ENCODE measurements at places on chromosomes 6 and 20. TPM values are rescaled to one million over a fixed set of nuclear protein-coding genes. Genes with fewer than 3 reads are reported as not detected.

- no peak overlapping the region for H3K4me3 ChIP-seq
- DNase-seq, result no peak
- H3K27ac ChIP-seq, result no peak overlapping the region
- H3K27me3 ChIP-seq, result no peaks in the 10 kb centered on the region
- H3K4me1 ChIP-seq, result no peaks in the 10 kb centered on the region
Observed at GRCh38 chr6:149190224-149190831, 127.2 kb upstream of the TAB2 start.

DNA sequence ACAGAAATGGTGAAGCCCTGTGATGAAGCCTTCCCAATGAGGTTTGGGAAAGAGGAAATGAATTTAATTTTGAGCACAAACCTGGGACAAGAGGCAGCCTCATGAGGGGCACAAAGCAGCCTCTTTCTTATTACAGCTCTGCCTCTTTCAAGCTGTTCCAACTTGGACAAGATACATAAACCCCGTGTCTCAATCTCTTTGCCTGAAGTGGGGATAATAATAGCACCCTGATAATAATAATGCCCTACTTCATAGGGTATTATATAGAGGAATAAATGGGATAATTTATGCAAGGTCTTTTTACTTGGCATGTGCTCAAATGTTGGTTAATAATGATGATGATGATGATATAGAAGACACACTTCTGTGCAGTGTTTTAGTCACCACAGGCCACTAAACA lies 91.1 kb upstream of the PLN start:
- H3K27ac ChIP-seq, result peak overlapping the region; percentile 34
- H3K27me3 ChIP-seq, result no peaks in the 10 kb centered on the region
- H3K4me1 ChIP-seq, result no peaks in the 10 kb centered on the region

DNA sequence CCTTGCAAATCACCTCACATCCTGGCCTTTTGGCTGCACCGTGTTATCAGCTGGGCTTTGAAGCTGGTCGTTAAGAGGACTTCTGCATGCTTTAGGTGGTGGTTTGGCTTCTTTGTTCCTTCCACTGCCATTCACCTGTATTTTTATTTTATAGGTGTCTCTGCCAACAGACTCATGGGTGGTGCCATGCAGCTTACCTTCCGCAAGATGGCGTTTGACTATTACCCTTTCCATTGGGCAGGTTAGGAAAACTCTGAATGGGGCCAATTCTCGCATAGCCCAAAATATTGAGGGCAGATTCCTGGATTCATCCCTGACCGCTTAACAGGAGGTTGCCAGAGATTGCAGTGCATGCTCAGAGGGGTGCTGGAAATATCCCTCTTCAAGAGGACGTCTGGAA lies 32.4 kb downstream of the TAF11 start:
- H3K27me3 ChIP-seq, result no peaks in the 10 kb centered on the region
- no peak overlapping the region for H3K27ac ChIP-seq
- peaks cover 65% of the 10 kb centered on the region for H3K36me3 ChIP-seq
- H3K4me3 ChIP-seq, result no peak overlapping the region
- DNase-seq, result no peak

Gene ZBP1
- total RNA-seq, result not detected

GRCh38 chr20:60210779-60211617 lies 252.8 kb downstream of the CDH26 start:
- H3K27ac ChIP-seq, result no peak overlapping the region
- H3K36me3 ChIP-seq, result no peaks in the 10 kb centered on the region
- H3K4me3 ChIP-seq, result no peak overlapping the region
- DNase-seq, result peak; percentile 67
- no peaks in the 10 kb centered on the region for H3K27me3 ChIP-seq

Gene TPX2
- total RNA-seq, result 0.20 TPM

Gene PXDC1
- 43.5 TPM for total RNA-seq

Gene POM121L2
- total RNA-seq, result not detected

Gene THBD
- 37.0 TPM for total RNA-seq

Gene LHFPL5
- total RNA-seq, result not detected

DNA sequence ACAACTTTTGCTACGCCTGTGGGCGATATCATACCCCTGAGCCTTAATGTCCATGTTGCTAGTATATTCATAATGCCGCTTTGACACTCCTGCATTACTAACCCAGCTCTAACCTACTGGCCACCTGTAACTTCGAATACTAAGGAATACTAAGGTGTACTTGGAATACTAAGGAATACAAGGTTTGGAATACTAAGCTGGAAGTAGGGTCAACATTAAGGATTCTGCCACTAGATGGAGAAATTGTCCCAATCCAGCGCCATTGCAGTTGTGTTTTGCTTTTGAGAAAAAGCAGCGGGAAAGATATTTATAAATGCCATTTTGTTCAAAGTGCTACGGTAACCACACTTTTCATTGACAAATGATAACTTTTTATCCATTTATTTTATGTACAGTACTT lies 10.7 kb downstream of the TBXT start:
- H3K4me1 ChIP-seq, result no peaks in the 10 kb centered on the region
- H3K27ac ChIP-seq, result no peak overlapping the region
- no peaks in the 10 kb centered on the region for H3K36me3 ChIP-seq
- H3K27me3 ChIP-seq, result no peaks in the 10 kb centered on the region
- no peak overlapping the region for H3K4me3 ChIP-seq

DNA sequence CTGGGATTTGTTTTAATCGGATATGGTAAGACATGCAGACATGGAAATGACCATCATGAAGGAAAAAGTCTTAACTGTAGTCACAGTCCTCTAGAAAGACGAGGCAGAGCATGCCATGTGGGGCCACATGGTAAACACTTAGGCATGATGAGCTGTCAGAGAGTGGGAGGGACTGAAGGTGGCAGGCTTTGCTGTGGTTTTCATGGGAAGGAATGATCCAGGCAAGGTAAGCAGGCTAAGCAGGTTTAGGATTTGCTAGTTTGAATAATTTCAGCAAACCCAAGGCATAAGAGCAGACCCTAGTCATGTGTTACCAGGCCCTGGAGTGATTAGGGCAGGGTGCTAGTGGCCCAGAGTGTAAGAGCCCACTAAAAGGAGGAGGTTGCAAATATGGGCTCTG lies 47.2 kb upstream of the STMND1 start:
- H3K4me3 ChIP-seq, result no peak overlapping the region
- H3K27me3 ChIP-seq, result no peaks in the 10 kb centered on the region
- H3K36me3 ChIP-seq, result no peaks in the 10 kb centered on the region
